ENCODE measurements at places on chromosomes 4 and X. TPM values are rescaled to one million over a fixed set of nuclear protein-coding genes. Genes with fewer than 3 reads are reported as not detected.

HAND2 gene
- not detected for total RNA-seq

AKAP14 gene
- not detected for total RNA-seq

HMX1 gene
- total RNA-seq, result not detected

TACC3 gene
- 18.0 TPM for total RNA-seq

TCEAL7 gene
- 7.6 TPM for total RNA-seq

FSTL5 gene
- total RNA-seq, result not detected

MAGEA2B gene
- not detected for total RNA-seq

HEPH gene
- total RNA-seq, result 6.5 TPM

REST gene
- total RNA-seq, result 18.8 TPM

VCX gene
- 0.11 TPM for total RNA-seq

PLP2 gene
- total RNA-seq, result 89.8 TPM

BST1 gene
- 1.7 TPM for total RNA-seq

CT47B1 gene
- not detected for total RNA-seq

CCNI gene
- total RNA-seq, result 350 TPM

PNMA5 gene
- total RNA-seq, result not detected

TMSB15C gene
- 1.5 TPM for total RNA-seq

PDGFRA gene
- 0.95 TPM for total RNA-seq

RAI2 gene
- total RNA-seq, result not detected

GIMD1 gene
- total RNA-seq, result not detected

COQ2 gene
- total RNA-seq, result 32.5 TPM

SETD7 gene
- 22.9 TPM for total RNA-seq
